ENCODE measurements at places on chromosomes 7 and 10.

DNA sequence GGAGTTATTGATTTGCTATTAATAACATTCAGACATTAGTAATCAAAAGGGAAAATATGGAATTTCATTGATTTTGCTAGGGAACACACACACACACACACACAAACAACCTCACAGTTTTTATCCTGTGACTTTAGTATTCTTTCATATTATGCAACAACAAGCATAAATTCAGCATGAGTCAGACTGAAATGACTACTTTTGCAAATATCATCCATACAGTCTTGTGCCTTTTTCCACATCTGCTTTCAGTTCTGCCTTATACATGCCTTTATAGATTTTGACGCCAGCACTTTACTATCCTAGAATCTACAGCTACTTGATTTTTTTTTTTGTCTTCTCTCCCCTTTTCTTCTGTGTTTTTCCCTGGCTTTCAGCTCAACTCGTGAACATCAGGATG is 975.8 kb upstream of the LRRTM3 start:
- DNase-seq: no peak

DNA sequence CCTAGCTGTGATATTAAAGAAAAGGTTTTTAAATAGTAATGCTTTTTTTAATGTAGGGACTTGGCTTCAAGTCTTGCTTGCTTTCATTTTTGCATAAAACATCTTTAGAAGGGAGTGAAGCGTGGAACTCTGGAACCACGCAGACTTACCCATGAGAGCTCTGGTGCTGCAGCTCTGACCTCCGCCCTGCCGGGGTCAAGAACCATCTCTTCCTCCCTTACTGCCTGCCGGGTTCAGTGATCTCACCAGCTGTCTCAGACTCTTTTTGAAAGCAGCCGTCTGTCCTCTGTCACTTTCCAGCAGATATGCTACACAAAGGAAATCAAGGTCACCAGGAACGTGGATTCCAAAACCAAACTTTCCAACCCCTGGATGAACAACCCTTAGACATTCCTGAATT is 353.8 kb downstream of the GPR37 start:
- no peak for DNase-seq

GRCh38 chr7:155477476-155477875 is 19.5 kb downstream of the EN2 start:
- no peak for DNase-seq

GRCh38 chr7:40310258-40310657 is 175.5 kb downstream of the SUGCT start:
- no peak for DNase-seq

- no peak for DNase-seq
Observed at GRCh38 chr7:42208572-42208971, 28.4 kb downstream of the GLI3 start.

DNA sequence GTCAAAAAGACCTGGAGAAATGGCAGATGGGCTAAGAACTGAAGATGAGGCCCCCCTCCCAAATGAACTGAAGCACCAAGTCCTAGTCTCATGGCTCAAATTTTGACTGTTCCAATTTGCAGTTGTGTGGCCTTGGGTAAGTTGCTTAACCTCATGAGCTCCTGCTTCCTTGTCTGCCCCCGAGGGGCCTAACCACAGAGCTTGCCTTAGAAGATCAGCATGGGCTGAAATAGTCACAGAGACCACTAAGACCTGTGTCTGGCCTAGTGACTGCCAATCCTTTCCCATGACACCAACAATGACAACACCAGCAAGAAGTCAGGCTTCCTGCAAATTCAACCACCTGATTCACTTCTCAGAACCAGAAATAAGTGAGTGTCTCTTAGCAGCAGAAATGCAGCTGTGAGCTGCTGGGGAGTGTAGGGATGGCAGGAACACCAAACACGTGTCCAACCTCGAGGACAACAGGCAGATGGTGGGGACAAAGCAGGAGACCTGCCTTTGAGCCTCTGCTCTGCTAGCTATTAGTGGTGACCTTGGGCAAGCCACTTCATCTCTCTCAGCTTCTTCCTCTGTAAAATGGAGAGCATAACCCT is 23.7 kb downstream of the CRHR2 start:
- no peak for DNase-seq

GRCh38 chr7:4714767-4715409 is 32.8 kb downstream of the FOXK1 start:
- DNase-seq: no peak

DNA sequence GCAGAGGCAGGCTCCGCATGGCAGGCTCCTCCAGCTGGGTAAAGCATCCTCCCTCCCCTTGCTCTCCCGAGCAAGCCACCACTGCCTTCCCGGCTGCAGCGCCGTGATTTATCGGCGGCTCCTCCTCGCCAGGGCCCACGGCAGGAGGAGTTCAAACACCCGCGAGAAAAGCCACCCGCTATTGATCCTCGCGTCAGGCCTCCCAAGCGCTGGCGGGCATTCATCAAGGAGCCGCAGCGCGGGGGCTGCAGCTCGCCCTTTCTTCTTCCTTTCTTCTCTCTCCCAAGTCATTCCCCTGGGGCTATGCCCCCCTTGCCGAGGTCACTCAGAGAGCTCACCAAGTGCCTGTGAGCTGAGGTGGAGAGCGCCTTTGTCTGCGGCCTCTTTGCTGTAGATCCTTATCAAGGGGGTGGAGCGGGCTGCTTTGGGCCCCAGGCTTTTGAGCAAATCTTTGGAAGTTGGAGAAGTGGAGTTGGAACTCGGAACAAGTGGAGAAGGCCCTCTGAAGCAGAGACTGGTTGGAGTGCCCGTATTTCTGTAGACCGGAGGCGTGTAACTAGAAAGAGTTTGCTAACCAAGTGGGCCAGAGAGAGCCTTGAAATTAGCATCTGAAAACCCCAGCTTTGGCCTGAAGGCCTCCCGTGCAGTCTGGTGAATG is 107.2 kb upstream of the PPIF start:
- no peak for DNase-seq

GRCh38 chr10:14487488-14487883 is 156.8 kb upstream of the FRMD4A start:
- no peak for DNase-seq

DNA sequence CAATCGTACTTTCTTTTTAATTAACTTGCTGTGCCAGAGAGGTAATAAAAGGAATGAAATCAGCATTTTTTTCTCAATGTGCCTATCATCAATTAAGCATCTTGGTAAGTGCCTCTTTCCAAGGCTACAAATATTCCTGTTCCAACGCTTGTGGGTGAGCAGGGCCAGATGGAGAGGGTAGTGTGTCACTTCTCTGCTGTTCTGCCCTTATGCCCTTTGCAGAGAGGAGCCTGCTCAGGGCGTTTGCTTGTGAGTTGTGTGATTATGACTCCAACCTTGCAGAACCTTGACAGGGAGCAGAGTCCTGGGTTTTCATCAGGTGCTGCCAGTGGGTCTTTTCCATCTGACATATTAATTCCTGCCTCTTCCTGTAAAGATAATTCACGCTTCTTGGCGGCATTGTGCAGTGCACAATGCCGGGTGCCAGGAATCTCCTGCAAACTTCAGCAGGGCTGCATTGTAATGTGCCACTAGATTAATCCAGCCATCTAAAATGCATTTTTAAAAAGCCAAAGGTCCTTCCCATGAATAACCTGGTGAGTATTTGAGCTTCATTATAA is 234.4 kb downstream of the ARHGAP12 start:
- no peak for DNase-seq

DNA sequence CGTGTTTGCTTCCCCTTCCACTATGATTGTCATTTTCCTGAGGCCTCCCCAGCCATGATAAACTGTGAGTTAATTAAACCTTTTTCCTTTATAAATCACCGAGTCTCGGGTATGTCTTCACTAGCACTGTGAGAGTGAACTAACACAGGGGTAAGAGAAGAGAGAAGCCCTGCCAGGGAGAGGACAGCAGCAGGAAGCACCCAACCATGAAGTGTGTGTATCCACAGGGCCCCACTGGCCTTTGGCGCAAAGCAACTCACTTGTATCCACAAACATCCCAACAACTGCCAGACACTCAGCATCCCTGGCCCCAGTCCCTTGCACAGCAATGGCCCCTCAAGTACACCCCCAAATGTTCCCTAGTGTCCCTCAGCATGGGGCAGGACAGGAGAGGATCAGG is 115.1 kb downstream of the MAD1L1 start:
- DNase-seq: no peak

- no peak for DNase-seq
Observed at GRCh38 chr7:156363751-156364150, 276.8 kb upstream of the RNF32 start.

- no peak for DNase-seq
Observed at GRCh38 chr7:121181357-121181756, 147.4 kb upstream of the WNT16 start.

DNA sequence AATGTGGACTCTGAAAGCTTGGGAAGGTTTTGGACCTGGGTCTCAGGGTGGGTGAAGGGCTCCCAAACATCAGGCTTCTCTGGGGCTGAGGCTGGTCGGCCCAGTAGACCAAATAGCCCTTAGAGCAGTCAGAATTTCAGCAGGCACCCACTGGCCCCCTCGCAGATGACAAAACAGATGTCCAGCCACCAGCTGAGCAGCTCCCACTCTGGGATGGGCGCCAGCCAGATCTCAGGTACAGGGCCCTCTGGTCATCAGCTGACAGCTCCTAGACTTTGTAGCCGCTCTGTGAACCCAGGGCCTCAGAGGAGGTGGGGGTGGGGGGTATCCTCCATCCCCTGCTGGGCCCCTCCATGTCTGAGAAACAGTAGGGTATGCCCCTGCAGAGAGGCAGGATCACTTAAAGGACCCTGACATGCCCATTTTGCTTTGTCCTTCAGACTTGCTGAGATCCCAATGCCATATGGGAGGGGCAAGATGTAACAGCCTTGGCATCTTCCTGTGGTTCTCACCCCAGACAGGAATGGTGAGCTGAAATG is 26.5 kb downstream of the HSPA12A start:
- no peak for DNase-seq

GRCh38 chr10:60237977-60238758 is 151.5 kb downstream of the ANK3 start:
- peak; percentile 51 for DNase-seq

DNA sequence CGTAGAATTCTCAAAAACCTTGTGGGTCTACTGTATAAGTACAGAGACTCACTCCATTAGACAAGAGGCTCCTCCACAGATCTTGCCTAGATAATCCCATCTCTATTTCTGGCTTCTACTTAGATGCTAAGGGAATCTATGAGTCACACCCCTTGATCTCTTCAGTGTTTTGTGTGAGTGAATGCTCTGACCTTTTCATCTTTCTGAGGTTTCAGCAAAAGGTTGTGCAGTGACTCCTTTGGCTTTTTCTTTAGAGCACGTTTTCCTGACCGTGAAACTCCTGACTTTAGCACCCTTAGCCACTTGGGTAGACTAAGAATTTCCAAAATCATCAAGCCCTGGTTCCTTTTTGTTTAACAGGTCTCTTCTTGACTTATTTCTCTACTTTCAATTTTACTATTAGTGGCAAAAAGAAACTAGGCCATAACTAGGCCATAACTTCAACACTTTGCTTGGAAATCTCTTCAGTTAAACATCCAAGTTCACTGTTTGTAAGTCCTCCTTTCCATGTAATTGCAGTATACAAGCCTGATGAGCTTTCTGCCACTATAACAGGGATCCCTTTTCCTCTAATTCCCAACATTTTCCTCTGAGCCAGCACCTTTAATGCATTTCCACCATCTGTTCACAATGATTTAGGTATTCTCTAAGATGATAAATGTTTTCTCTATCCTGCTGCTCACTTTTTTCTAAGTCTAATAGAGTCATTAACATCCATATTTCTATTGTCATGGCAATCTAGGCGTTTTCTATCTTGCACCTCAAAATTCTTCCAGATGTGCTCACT is 19.4 kb downstream of the COPG2 start:
- no peak for DNase-seq

- no peak for DNase-seq
Observed at GRCh38 chr7:132075515-132075914, 500.8 kb downstream of the PLXNA4 start.

DNA sequence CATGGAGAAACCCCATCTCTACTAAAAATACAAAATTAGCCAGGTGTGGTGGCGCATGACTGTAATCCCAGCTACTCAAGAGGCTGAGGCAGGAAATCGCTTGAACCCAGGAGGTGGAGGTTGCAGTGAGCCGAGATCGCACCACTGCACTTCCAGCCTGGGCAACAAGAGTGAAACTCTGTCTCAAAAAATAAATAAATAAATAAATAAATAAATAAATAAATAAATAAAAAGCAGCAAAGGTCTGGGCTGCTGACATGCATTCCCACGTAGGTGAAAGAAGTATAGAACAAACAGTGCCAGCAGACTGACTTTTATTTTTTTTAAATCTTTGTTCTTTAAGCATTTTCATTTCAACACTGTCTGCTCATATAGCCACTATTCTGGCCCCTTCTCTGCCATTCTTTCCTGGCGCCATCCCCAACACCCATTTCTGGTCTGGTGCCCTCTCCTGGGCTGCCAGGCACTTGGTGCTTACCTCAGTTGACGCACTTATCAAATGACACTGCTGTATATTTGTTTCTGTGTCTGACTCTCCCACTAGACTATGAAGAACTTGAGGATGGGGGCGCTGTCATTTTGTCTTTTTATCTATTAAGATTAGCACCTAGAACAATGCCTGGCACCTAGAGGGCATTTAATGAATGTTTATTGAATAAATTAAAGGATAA is 15.6 kb downstream of the FAM107B start:
- no peak for DNase-seq

DNA sequence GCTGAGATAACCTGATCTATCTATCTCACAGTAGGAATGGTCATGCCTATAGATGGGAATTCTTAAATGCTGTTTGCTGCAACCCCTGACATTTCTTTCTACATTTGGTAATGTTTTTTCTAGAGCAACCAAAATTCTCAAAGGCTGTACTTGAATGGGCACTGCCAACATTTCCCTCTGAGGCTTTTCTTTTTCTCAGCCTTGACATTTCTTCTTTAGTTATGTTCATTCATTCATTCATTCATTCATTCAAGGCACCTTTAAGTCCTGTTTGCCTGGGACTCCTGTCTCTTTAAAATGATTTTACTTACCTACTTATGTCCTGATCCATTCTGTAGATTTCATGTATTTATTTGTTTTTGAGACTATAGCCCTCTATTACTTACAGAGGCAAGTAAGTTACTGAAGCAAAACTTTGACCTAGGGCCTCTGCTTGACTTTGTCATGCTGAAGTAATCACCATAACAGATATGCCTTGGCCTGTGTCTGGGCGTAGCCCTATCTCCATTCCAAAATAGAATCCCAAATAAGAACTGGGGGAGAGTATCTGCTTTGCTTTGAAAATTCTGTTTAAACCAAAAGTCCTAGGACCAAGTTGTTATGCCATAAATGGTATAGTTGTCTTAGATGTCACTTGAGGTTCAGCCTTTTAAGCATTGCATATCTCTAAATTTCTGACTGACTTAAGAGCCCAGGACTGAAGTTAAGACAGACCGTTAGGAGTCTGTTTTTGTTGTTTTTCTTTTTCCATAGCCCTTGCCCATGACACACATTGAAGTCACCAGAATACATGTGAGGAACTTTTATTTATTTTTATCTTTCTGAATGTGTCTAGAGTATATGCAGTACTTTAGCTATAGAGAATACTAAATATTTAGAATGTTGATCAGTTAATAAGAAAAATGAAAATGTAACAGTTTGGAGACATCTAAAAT is 59.2 kb downstream of the AKAP9 start:
- DNase-seq: no peak

GRCh38 chr10:82162549-82163195 is 287.7 kb downstream of the NRG3 start:
- no peak for DNase-seq

GRCh38 chr7:73905360-73905759 is 44.4 kb downstream of the TMEM270 start:
- DNase-seq: no peak

- DNase-seq: no peak
Observed at GRCh38 chr10:75980419-75981002, 549.1 kb downstream of the LRMDA start.

GRCh38 chr10:49079072-49079471 is 36.2 kb downstream of the VSTM4 start:
- no peak for DNase-seq

All from AG09319 (cell line).